ENCODE measurements at places on chromosomes 4 and X. TPM values are rescaled to one million over a fixed set of nuclear protein-coding genes. Genes with fewer than 3 reads are reported as not detected.

Gene EGF
- polyA plus RNA-seq, result 3.0 TPM

DNA sequence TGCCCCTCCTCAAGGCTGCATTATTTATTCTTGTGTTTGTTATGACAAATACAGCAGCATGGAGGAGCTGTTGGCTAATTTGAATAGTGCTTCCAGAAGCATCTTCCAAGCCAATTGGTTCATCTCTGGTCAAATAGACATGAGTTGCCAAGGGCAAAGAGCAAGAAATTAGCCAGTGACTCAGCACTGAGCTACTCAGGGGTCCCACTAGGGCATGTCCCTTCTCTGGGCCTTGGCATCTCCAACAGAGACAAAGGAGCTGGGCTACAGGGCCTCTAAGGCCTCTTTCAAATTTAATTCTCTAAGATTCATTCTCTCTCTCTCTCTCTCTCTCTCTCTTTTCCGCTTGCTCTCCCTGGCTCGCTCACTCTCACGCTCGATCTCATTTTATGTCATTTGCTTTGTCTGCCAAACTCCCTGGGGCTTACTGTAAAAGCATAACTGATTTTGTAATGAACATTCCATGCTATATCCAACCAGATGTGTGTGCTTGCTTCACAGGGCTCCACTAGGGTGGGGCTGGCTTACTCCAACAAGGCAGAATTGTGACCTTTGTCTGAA, 86.7 kb upstream of the MAGEA4 start:
- H3K27me3 ChIP-seq, result no peaks in the 10 kb centered on the region
- no peaks in the 10 kb centered on the region for H3K36me3 ChIP-seq
- no peaks in the 10 kb centered on the region for H3K4me1 ChIP-seq
- H3K4me3 ChIP-seq, result no peak overlapping the region
- H3K27ac ChIP-seq, result no peak overlapping the region

GRCh38 chrX:103793545-103793940, 16.9 kb downstream of the PLP1 start:
- H3K4me1 ChIP-seq, result no peaks in the 10 kb centered on the region
- H3K36me3 ChIP-seq, result no peaks in the 10 kb centered on the region
- H3K4me3 ChIP-seq, result no peak overlapping the region
- no peaks in the 10 kb centered on the region for H3K27me3 ChIP-seq
- H3K27ac ChIP-seq, result no peak overlapping the region
- no peak for DNase-seq

GRCh38 chr4:102439236-102439614, 61.9 kb upstream of the NFKB1 start:
- no peak overlapping the region for H3K4me3 ChIP-seq
- peaks cover 10% of the 10 kb centered on the region for H3K4me1 ChIP-seq
- no peak for DNase-seq
- no peak overlapping the region for H3K27ac ChIP-seq

- no peak overlapping the region for H3K27ac ChIP-seq
- no peaks in the 10 kb centered on the region for H3K27me3 ChIP-seq
- H3K36me3 ChIP-seq, result no peaks in the 10 kb centered on the region
- peaks cover 10% of the 10 kb centered on the region for H3K4me1 ChIP-seq
- DNase-seq, result no peak
- H3K4me3 ChIP-seq, result no peak overlapping the region
Observed at GRCh38 chr4:8173492-8174242, 15.1 kb upstream of the ABLIM2 start.

- no peak overlapping the region for H3K27ac ChIP-seq
- no peak for DNase-seq
- H3K27me3 ChIP-seq, result no peaks in the 10 kb centered on the region
- H3K4me3 ChIP-seq, result no peak overlapping the region
Observed at GRCh38 chrX:9671998-9672397, 93.6 kb downstream of the GPR143 start.

- no peaks in the 10 kb centered on the region for H3K36me3 ChIP-seq
- no peak overlapping the region for H3K27ac ChIP-seq
- no peak overlapping the region for H3K4me3 ChIP-seq
- peaks cover 4% of the 10 kb centered on the region for H3K4me1 ChIP-seq
Observed at GRCh38 chr4:120051253-120051652, 15.4 kb downstream of the MAD2L1 start.

GRCh38 chrX:14359727-14360126, 169.6 kb upstream of the GLRA2 start:
- no peak overlapping the region for H3K27ac ChIP-seq
- no peak for DNase-seq

Measured in cardiac muscle cell (in vitro differentiated cells and primary cell).